ENCODE measurements at places on chromosomes 5 and 9.

GRCh38 chr5:91495699-91496098 lies 112.6 kb upstream of the ARRDC3 start:
- no peak for DNase-seq

DNA sequence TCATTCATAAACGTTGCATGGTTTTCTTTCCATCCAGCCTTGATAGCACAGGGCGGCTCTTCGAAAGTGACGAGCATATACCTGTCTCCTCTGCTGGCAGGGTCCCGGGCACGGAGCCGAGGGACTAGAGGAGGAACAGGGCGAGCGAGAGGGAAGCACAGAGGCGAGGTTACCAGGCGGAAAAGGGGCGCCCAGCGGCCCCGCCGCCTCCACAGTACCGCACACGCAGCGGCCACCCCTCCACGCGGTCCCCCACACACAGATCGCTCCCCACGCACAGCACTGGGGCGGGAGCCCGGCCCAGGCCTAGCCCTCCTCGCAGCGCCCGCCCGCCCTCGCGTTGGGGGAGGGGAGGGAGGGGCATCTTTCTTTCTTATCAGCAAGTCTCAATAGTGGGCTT lies 296.6 kb upstream of the DAB2 start:
- DNase-seq, result no peak

- no peak for DNase-seq
These were observed 186.1 kb downstream of the GNA14 start for GRCh38 chr9:77462066-77462465.

DNA sequence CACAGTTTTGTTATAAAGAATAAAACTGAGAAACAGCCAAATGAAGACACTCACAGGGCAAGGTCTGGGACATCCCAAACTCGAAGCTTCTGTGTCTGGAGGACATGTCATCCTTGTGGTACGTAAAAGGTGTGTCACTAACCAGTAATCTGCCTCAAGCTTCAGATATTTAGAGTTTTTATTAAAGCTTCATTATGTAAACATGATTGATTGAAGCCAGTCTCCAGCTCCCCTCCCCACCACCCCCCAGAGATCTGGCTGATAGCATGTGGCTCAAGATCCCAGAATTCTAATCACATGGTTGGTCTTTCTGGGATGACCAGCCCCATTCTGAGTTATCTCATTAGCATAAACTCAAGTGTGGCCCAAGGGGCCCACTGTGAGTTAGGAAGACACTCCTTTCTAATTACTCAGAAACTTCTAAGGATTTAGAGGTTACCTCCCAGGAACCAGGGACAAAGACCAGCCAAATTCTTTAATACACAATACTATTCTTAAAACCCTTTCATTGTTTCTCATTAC lies 31.4 kb upstream of the ERAP1 start:
- no peak for DNase-seq

GRCh38 chr9:94443032-94443722 lies 111.7 kb upstream of the PCAT7 start:
- DNase-seq, result no peak

GRCh38 chr5:104080646-104081175 lies 518.1 kb upstream of the NUDT12 start:
- no peak for DNase-seq

DNA sequence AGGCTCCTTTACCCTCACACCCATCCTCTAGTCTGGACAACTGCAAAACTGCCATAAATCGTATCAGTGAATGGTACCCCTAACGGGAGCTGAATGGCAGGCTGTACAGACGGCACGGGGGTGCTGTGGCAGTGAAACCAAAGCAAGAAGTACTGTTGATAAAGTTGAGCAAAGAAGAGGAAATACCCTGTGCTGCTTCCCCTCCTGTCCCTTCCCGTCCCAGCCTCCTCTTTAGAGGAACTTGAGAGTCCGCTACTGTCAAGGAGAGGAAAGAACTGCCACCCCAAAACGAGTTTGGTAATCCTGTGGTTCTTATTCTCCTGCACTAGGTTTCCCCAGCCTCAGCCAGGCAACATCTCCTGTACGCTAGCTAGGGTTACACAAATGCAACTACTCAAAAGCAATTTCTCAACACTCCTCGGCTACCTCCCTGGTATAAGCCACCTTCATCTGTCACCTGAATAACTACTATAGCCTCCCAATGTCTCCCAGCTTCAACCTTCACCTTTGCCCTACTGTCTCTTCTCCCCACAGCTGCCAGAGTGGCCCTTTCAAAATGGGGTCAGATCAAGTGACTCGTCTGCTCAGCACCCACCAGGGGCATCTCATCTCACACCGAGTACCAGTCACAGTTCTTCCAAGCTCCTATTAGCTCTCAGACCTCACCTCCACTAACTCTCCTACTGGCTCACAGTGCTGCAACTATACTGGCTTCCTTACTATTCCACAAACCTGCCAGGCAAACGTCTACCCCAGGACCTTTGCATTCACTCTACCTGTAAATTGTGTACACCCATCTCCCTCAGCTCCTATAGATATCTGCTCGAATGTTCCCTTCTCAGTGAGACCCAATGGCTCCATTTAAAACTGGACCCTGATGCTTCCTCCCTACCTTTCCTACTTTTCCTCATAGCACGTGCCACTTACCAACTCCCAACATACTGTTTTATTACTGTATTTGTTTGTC lies 4.1 kb downstream of the GLRX start:
- DNase-seq, result no peak

- DNase-seq, result no peak
These were observed 651.4 kb downstream of the RAB3C start for GRCh38 chr5:59234236-59234635.
